ENCODE measurements at places on chromosomes 3 and 15.

- DNase-seq, result no peak
Measured at GRCh38 chr3:32454731-32455608, 47.7 kb downstream of the CMTM6 start.

DNA sequence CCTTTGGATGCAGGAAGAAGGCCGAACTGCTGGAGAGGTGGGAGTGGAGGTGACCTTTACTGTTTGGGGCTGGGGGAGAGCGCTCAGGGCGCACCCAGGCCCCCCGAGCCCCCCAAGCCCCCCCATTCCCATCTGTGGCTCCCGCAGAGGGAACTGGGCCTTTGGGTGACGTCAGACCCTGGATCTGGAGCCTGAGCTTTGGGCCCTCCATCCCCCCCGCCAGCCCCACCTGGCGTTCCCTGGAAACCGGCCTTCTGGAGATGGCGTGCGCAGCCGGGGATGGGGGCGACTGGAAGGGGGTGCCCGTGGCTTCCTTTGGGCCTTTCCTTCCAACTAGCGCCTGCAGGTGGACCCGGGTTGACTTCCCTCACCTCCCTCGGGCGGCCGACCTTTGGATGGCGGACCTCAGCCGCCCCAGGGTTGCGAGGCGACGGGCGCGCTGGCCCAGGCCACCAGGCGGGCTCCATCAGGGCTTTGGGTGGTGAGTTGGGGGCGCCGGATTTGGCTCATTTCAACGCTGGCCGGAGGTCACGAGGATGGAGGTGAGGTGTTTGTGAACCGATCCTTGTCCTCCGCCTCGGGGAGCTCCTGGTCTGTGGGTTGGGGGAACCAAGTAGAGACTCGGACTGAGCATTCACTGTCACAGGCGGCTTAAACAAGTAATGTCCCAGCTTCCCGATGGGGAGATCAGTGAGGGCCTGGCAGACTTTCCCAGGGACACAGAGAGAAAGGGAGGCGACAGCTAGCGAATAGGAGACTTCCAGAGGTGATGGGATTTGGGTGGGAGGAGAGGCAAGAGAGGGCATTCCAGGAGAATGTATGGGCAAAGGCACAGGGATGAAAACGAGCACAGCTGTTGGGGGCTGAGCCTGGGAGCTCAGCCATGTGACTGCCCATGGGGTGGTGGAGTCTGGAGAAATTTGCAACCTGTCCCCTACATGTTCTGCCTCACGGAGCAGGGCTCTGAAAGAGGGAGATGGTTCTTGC, 709 bp downstream of the SCAMP5 start:
- no peak for DNase-seq

GRCh38 chr15:39667382-39668127, 86.7 kb downstream of the THBS1 start:
- DNase-seq, result no peak

- DNase-seq, result no peak
Measured at GRCh38 chr3:192219926-192220325, 507.4 kb downstream of the FGF12 start.
